GF-D8 (cell line): ENCODE measurements at places on chromosomes 6 and 20.

DNA sequence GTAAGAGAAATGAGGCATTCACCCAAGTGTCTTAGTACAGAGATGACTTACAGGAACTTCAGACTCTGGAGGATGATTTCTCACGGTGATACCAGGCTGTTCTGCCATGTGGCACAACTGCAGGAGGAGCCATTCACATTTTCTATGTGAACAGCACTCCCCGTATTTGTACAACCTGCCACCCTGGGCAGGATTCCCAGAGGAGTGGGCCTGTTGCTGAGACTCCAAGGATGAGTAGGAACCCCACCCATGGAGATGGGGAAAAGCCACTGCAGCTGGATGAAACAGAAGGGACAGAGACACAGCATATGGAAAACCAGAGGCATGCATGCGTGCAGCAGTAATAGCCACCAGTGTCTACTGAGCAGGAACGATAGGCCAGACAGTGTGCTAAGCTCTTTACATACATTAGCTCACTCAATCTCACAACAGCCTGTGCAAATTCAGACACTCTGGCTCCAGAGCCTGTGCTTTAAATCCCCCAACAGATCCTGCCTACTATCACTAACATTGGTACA lies 48.0 kb upstream of the PTPRT start:
- DNase-seq, result no peak

- no peak for DNase-seq
These were observed 15.6 kb downstream of the ARHGAP40 start for GRCh38 chr20:38617011-38617829.

DNA sequence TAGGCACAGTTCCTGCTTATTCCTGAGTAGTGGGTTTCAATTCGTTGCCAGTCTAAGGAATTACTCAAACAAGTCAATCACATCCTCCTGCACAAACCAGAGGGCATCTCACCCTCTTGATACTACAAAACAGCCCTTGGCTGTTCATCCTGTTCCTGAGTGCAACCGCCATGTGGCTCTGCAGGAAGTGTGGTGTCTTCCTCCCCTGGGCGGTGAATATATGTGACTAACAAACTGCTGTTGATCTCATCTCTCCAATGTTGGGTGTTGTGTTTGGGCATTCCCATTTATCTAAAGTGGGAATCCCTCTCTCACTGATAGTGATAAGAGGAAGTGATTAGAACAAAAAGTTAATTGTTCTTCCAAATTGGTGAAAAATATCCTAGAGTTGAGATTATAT lies 163.0 kb downstream of the TBX18 start:
- DNase-seq, result no peak

GRCh38 chr20:63151554-63152321 lies 64.2 kb downstream of the YTHDF1 start:
- no peak for DNase-seq

DNA sequence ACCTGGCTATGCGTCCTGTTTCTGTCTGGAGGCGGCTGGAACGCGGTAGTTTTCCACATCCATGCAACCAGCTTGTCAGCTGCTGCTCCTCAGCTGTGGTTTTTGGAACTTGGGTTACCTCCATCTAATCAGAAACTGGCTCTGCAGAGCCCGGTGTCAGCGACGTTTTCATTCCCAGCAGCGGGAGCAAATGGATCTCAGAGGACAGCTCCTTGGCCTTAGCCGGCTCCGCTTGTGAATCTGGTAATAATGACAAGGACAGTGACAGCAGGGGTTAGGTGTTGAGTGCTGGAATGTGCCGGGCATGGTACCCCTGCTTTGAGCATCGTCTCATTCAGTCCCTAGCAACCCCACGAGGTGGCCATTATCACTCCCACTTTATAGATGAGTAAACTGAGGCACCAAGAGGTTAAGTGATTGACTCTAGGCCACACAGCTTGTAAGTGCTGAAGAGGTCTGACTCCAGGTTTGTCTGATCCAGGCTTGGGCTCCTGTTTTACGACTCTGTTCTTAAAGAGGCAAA lies 1.3 kb downstream of the SLCO4A1 start:
- DNase-seq, result no peak

GRCh38 chr20:50710492-50711063 lies 19.2 kb upstream of the RIPOR3 start:
- DNase-seq, result peak; percentile 80

- DNase-seq, result no peak
These were observed 21.9 kb downstream of the BHLHE23 start for GRCh38 chr20:62984666-62985443.

DNA sequence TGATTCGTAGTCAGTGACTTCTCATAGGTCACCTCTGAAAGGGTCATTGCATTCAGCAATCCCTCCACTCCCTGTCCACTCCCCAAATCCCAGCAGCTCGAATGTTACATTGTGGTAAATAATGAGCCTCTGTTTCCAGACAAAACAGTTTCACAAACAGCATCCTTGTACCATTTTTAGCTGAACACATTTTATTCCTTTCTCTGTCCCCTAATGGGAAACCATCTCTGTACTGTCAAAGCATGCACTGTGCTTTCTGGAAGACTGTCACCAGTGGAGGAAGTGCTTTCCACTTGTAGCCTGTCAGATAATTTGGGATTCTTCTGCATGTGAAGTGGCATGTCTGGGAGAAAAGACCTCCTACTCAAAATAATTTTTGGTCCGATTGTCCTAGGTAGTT lies 82.0 kb downstream of the SLC35F1 start:
- DNase-seq, result no peak

GRCh38 chr6:144006736-144007477 lies 1.2 kb downstream of the PLAGL1 start:
- no peak for DNase-seq

GRCh38 chr6:127533011-127533410 lies 13.9 kb upstream of the MTCL3 start:
- DNase-seq, result no peak

GRCh38 chr6:155254139-155254538 lies 9.7 kb upstream of the CLDN20 start:
- DNase-seq, result no peak

DNA sequence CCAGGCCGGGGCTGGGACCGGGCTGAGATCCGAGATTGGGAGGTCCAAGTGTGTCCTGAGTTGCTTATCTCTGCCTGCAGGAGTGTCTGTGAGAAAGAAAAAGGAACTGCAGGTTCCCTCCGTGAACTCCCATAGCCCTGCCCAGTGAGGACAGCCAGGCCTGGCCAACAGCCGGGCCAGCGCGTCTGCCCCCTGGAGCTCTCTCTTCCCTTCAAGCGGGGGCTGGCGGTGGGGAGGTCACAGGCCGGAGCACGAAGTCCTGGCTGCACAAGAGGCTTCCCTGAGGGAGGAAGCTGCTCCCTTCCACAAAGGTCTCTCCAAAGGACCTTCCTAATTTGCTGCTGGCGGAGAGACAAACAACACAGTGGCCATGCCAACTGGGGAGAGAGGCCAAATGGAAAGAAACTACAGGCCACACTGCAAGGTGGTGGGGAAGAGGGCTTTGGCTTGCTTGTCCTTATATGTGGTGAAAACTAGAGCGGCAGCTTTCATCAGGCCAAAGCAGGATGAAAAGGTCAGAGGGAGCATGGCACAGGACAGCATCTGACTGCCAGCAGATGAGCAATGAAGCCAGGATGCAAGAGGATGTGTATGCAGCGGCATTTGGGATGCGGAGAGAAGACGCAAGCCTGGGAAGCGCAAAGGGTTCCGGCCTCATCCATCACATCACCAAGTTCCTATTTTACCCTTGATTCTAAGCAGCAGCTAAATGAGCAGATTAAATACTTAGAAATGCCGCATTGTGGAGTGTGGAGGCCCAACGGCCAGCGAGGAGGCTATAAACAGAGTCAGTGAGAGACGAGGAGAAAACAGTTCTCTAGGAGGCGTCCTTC lies 260.0 kb downstream of the ERMARD start:
- no peak for DNase-seq
